ENCODE measurements at places on chromosomes 2 and 18.

GRCh38 chr18:75255094-75255493, 44.5 kb downstream of the TSHZ1 start:
- no peak for DNase-seq

DNA sequence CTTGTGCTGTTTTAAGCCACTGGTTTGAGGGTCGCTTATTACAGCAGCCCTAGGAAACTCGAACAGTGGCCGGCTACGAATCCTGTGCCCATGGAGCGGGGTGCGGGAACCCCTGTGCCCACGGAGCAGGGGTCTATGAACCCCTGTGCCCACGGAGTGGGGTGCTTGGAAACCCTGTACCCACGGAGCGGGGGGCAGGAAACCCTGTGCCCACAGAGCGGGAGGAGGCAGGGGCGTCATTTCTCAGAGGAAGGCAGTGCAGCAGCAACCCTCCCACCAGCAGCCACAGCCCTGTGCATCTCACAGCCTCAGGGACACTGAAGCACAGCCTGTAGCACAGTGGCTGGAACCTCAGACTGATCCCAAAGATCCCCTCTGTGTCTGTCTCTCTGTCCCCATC, 34.2 kb upstream of the GPC1 start:
- no peak for DNase-seq

DNA sequence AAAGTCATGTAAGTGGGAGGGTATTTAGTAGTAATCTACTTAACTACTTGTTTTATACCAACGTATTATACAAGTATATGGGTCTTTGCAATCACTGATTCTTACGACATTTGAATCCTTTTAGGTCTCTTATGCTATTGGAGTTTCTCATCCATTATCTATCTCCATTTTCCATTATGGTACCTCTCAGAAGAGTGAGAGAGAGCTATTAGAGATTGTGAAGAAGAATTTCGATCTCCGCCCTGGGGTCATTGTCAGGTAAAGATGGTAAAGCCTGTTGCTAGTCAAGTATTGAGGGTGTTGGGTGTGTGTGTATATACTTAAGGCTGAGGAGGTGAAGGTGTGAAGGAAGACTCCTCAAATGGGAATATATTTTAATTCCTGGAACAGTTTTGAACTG, 3.8 kb downstream of the MAT2A start:
- DNase-seq = no peak

- DNase-seq = no peak
Observed at GRCh38 chr2:44137872-44138551, 30.7 kb upstream of the PPM1B start.

DNA sequence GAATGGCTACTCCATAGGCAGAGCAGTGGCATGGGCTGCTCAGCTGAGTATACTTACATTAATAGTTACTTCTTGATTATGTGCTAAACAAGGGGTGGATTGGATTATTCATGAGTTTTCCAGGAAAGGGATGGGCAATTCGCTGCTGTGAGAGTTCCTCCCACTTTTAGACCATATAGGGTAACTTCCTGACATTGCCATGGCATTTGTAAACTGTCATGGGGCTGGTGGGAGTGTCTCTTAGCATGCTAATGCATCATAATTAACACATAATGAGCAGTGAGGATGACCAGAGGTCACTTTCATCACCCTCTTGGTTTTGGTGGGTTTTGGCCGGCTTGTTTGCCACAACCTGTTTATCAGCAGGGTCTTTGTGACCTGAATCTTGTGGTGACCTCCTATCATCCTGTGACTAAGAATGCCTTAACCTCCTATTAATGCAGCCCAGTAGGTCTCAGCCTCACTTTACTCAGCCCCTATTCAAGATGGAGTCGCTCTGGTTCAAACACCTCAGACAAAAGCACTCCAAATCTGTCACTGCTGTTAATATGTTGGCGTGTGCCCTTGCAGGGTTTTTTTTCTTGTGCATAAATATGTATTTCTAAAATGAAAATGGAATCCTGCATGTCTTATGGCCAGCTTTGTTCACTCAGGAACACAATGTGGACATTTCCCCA, 56.0 kb downstream of the CYBRD1 start:
- no peak for DNase-seq

- peak; percentile 90 for DNase-seq
Observed at GRCh38 chr18:46104128-46104911, at the start of gene HAUS1. Gene HAUS1, plus strand, starts transcription at chr18:46104385. Its CDS starts 27 bp downstream, at chr18:46104412.

DNA sequence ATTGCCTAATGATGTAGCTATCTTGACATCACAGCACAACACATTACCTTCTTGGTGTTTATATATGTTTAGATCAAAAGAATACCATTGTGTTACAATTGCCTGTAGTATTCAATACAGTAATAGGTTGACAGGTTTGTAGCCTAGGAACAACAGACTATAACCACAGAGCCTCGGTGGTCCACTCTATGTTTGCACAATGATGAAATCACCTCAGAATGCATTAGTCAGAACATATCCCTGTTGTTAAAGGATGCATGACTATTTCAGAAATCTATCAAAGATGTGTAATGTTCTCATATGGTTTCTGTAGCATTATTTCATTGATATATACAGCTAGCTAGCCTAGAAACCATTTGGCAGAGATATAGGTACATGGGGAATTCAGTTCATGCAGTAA, 8.9 kb downstream of the METTL5 start:
- peak; percentile 16 for DNase-seq

DNA sequence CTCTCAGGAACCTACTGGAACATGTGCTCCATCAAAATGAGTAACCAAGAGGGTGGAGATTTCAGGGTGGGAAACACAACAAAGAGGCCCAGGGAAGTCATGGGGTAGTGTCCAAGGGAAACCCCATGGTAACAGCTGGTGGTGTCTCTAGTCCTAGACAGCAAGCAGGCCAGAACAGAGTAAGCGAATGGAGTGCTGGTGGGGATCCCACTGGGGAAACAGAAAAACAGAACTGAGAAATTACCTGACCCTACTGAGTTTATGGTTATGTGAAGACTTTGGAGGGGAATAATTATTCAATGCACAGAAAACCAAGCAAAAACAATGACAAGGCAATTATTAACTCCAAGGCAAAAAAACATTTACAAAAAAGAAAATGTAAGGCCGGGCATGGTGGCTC, 16.9 kb downstream of the ERCC3 start:
- DNase-seq = no peak

DNA sequence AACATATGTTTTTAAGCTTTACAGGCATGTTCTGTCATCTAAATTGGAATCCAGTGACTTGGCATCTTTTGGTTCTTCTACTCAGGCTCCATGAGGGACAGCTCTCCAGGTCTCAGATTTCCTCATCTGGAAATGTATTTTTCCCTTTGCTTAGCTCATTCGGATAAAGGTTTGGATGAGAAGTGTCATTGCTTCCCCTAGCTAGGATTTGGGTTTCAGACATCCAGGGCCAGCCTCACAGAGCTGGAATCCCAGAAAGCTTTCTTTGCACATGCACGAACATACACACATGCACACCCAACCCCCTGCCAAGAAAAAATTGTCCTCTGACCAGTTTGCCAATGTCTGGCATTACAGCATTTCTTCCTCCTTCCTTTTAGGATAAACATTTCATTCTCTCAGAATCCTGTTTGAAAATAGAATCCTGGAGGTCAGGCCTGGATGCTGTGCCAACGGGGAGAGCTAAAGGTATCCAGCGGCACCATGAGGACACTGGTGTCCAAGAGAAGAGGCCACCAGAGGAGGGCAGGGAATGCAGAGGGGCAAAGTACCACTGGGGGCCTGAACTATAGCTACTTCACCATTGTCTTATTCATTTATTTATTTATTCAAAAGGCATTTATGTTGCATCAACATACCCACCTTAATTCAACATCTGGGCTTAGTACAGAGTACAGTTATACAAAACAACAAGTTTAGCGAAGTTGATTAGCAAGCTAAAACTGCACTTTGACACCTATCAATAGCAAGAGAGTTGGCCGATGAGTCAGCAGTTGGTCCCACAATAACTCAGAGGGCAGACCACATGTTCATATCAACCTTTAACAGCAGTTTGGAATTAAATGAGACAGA, 97.9 kb upstream of the ATL2 start:
- DNase-seq = no peak

DNA sequence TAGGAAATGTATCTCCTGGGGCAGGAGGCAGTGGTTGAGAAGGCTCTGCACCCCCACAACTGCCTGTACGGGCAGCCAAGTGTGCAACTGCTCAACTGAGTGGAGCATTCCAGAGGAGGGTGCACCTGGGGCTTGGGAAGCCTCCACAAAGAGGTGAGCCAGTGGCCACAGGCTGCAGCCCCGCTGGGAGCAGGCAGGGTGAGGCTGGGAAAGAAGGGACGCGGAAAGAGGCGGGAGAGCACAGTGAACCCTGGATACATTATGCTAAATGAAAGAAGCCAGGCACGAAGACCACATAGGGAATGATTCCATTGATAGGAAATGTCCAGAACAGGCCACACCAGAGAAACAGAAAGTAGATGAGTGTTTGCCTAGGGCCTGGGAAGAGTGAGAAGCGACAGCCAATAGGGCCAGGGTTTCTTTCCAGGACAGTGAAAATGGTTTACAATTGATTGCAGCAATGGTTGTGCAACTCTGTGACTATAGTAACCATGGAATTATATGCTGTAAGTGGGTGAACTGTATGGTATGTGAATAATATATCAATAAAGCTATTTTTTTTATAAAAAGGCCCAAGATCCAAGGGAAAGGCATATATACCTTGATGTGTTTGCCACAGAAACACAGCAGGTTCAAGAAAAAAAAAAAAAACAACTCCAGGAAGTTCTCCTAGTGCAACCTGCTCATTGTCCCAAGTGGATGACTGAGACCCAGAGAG, 82.4 kb downstream of the DDX1 start:
- DNase-seq = no peak

GRCh38 chr2:219184121-219184520, 6.0 kb downstream of the RETREG2 start:
- no peak for DNase-seq

DNA sequence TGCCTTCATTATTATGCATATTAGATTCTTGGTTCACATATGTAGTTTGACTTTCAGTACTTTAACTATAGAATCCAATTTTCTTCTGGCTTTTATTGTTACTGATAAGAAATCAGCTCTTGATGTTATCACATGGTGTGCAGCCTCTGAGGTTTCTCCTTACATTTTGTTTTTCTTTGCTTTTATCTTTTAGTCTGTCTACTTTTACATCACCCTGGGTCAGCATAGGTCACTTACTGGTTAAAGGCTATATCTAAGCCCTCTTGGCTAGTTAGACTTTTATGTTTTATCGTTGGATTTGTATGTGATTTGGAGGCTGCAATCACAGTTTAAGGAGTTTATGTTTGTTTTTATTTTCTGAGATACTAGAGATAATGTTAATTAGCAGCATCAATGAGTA, 187.2 kb upstream of the NOL4 start:
- DNase-seq = no peak

- DNase-seq = no peak
Observed at GRCh38 chr2:84526562-84526961, 10.3 kb downstream of the DNAH6 start.

GRCh38 chr2:27202854-27203253, 9.0 kb upstream of the ATRAID start:
- no peak for DNase-seq

GRCh38 chr2:121561617-121562268, 31.1 kb downstream of the RNU4ATAC start:
- no peak for DNase-seq

- no peak for DNase-seq
Observed at GRCh38 chr2:240399419-240400324, 35.8 kb upstream of the GPC1 start.

DNA sequence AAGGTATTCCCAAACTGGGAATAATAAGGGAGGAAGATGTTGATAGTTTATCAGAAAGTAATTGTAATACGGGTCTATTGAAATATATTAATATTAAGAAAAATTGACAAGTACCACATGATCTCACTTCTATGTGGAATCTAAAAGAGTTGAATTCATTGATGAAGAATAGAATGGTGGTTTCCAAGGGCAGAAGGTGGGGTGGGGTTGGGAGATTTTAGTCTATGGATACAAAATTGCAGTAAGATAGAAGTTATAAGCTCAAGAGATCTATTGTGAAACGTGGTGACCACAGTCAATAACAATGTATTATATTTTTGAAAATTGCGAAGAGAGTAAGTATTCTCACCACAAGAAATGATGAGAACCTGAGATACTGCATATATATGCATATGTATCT, 38.9 kb downstream of the COL3A1 start:
- no peak for DNase-seq

GRCh38 chr18:25279133-25279532, 72.8 kb downstream of the ZNF521 start:
- no peak for DNase-seq

GRCh38 chr2:219689676-219690628, 62.5 kb downstream of the SLC4A3 start:
- DNase-seq = peak; percentile 55

DNA sequence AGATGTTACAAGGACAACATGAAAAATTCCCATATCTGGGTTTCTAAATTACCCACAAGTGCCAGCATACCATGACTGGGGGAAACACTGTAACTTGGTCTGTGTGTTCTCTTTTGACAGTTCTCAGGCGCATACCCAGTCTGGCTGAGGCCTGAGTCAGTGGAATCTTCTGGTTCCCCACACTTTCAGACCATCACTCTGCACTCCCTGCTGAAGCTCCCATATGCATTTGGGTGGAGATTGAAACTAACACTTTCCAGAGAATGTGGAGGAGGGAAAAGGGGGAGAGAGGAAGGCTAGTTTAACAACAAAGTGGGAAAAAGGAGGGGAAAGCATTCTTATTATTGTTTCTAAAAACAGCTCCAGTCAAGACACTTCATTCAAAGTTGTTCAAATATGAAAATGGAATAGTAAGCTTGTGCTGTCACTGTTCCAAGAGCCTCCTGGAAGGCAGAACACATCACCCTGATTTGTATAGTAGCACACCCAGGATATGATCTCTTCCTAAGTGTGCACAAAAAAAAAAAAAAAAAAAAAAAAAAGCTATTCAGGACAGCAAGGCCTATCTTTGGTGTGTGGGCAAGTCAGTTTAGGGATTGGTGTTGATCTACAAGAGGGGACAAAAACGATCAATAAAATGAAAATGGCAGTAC, 48.1 kb upstream of the CTIF start:
- DNase-seq = no peak

GRCh38 chr18:47997338-47997780, 66.9 kb upstream of the SMAD2 start:
- DNase-seq = no peak

GRCh38 chr2:208620487-208620978, 213.9 kb downstream of the PTH2R start:
- no peak for DNase-seq

DNA sequence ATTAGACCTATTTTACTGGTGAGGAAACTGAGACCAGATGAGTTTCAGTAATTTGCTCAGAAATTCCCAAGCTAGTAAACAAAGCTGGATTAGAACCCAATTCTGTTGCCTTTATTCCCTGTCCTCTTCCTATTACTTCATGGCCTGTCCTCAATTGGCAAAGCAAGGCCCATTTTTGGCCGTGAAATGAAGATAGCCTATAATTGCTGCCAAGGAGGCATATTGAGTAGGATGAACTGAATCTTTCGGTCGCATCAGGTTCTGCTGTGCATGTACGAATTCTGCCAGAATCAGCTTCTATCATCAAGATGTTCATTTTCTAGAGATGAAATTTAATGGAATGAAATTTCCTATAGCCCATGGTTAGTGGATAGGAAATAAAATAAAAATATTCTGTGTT, 1485.2 kb upstream of the PIK3C3 start:
- no peak for DNase-seq

All from urothelium cell line (cell line).